Epithelial cell of prostate (primary cell): ENCODE measurements at places on chromosomes 7 and 10.

GRCh38 chr10:95543459-95543858, 17.7 kb downstream of the SORBS1 start:
- no peak for DNase-seq

DNA sequence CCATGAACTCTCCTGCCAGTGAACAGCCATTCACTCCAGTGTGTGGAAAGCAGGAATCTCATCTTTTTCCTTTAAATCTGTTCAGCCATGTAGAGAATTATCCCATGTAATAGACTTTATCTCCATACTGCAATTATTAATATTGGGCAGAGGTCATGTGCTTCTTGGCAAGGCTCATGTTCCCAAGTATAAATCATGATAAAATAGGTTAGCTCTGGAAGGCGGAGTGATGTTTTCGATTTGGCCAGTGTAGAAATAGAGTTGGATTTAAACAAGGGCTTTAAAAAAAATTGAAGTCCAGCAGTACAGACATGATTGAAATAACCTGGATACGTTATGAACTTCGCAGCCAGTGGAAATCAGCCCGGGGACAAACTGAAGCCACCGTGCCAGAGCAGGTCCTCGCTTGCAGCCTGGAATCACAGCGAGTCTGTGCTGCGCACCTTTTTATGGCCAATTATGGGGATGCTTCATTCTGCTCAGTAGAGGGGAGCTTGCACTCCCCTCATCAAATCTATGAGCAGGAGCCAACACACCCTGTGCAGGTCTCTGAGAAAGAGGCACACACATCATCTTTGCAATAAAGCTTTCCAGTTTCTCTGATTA, 654.0 kb upstream of the MKI67 start:
- DNase-seq: no peak

- DNase-seq: no peak
Measured at GRCh38 chr7:91916051-91916440, 24.6 kb upstream of the AKAP9 start.

DNA sequence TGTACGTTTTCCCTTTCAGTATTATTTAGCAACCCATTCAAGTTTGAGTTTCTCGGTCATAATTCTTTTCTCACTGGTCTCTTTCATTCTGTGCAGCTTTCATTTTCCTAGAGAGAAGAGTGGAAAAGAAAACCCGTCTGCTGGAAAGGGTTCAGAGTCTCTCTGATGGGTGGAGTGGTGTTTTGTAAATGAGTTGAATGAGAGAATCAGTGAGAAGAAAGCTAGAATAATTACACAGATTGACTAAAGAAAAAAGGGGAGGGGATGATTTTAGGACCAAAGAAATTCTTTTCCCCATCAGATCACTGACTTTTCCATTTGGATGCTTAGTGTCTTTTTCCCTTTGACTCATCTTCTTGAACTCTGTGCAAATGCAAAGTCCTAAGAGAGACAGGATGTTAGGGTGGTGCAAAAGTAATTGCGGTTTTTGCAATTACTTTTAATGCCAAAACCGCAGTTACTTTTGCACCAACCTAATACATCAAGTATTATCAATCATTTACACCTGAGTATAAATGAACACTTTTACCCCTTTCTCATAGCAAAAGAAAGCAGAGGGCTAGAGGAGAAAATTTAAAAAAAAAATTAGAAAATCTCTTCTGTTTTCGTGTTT, 242.1 kb upstream of the SP4 start:
- no peak for DNase-seq

- DNase-seq: no peak
Measured at GRCh38 chr10:69838418-69838817, 36.7 kb downstream of the COL13A1 start.

GRCh38 chr7:98785929-98786571, 83.8 kb downstream of the TMEM130 start:
- no peak for DNase-seq

- no peak for DNase-seq
Measured at GRCh38 chr10:124963866-124964720, 22.2 kb downstream of the ZRANB1 start.
